ENCODE measurements at places on chromosomes 12 and 14.

DNA sequence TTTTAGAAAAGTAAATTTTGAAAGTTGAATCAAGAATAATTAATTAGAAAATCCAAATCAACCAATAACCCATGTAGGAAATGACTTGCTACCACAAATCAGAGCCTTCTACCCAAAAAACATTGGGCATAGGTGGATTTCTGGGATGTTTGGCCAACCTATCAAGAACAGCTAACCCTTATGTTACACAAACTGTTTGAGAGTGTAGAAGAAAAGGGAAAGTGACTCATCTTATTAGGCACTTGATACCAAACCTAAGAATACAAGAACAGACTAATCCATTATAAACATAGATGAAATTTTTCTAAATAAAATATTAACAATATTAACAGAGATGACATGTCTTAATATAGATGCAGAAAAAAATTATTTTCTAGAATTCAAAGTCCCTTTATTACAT is 260.4 kb downstream of the ZFP36L1 start:
- DNase-seq, result no peak

DNA sequence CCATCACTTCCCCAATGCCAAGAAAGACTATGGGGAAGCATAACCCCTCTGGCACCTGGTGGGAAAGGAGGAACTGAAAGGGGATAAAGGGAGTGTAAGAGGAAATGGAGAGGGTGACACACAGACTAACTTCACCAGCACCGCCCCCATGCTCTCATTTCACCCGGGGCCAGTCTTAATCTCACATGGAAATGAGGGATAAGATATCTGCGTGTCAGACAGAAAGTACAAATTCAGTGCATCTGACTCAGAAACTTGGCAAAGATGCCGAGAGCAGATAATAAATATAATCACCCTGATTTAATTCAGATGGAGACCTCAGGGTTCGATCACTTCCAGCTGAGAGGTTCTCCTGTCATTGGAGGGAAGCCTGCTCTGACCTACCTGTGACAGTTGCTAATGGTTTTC is 191.6 kb downstream of the DUSP6 start:
- peak; percentile 80 for DNase-seq

DNA sequence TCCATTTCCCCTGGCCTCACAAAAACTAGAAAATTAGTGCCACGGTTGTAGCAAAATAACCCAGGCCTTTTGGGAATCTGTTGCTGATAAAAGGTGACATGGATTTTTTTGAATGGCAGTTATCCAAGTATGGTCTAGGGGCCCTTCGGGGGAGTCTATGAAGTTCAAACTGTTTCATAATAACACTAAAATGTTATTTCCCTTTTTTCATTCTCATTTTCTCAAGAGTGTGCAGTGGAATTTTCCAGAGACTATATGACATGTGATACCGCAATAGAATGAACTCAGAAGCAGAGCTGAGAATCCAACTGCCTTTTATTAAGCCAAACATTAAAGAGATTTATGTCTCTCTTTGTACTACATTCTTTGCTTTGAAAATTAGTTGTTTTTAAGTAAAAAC is 26.9 kb downstream of the GSTZ1 start:
- DNase-seq, result no peak

GRCh38 chr14:56217380-56218045 is 99.3 kb downstream of the PELI2 start:
- no peak for DNase-seq

GRCh38 chr12:115867854-115868253 is 409.6 kb downstream of the MED13L start:
- DNase-seq, result no peak

- no peak for DNase-seq
These were observed 8.3 kb upstream of the SP7 start for GRCh38 chr12:53344487-53344823.

DNA sequence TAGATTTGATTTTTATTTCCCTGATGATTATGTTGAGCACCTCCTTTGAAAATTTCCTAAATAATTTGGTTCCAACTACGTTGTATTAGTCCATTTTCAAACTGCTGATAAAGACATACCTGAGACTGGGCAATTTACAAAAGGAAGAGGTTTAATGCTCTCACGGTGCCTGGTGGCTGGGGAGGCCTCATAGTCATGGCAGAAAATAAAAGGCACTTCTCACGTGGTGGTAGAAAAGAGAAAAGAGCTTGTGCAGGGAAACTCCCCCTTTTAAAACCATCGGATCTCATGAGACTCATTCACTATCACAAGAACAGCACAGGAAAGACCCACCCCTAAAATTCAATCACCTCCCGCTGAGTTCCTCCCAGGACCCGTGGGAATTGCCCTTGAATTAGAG is 372.3 kb downstream of the RPL10L start:
- DNase-seq, result no peak

DNA sequence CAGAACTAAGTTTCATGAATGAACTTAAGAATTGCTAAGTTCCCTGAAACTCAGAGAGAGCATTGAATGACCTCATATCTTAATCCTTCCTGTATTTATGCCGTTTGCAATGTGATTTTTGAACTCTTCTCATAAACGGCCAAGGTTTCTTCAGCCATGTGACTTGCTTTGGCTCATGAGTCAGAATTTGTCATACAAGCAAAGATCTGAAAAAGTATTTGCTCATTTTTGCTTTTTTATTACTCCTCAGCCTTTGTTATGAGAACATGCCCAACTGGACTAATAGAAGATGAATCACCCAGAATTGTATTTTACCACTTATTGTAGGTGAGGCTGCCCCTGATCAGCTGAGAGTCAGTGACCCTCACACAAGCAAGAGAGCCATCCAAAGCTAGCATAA is 693.8 kb downstream of the BCL11B start:
- DNase-seq, result no peak

GRCh38 chr14:92492258-92492657 is 21.3 kb upstream of the RIN3 start:
- DNase-seq, result no peak

DNA sequence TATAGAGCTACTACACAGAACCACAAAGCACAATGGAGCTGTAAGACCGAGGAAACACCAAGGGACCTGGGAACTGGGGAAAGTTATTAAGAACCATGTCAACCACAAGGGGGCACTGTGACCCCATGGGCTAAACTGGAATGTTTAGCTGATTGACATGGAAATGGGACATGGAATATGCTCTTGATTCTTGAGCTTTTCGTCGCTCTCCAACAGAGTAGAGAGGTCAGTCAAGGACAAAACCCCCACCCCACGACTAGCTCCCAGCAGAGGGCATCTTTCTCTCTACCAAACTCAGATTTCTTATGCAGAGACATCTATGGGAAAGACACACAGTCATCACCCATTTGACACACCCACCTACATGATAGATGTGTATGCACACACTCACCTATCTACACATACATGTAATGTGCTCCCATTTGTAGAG is 10.1 kb downstream of the NDRG2 start:
- peak; percentile 76 for DNase-seq

- no peak for DNase-seq
These were observed 38.2 kb upstream of the OAS1 start for GRCh38 chr12:112868459-112869041.

- no peak for DNase-seq
These were observed 2.0 kb upstream of the BEGAIN start for GRCh38 chr14:100589071-100589759.

GRCh38 chr12:53495903-53496751 is 3.1 kb downstream of the MAP3K12 start:
- no peak for DNase-seq

DNA sequence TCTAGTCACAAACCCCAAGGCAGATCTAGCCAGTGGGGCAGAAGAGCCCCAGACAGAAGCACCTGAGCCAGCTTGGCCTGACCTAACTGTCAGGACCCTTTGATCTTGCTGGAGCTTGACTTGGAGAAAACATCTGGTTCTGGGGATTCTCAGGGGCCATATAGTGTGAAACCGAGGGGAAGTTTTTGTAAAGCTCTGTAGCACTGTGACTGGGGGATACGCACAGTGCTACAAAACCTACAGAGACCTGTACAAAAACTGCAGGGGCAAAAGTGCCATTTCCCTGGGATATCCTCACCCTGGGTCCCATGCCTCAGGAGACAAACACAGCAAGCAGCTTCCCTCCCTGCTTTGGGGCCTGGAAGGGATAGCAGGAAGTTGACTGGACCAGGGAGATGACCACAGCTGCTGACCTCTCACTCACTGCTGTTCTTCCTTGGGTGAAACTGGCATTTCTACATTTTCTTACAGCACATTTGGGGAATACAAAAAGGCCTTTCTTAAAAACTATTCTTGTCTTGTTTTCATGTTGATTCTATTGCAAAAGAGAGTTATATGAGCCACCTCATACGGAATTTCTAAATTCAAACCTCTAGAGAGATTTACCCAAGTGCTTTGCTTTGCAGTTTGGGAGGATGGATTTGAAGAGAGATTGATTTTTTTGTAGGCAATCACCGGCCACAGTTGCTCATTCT is 140.0 kb downstream of the DAD1 start:
- no peak for DNase-seq

GRCh38 chr12:59087077-59087673 is 166.9 kb upstream of the LRIG3 start:
- peak; percentile 43 for DNase-seq

DNA sequence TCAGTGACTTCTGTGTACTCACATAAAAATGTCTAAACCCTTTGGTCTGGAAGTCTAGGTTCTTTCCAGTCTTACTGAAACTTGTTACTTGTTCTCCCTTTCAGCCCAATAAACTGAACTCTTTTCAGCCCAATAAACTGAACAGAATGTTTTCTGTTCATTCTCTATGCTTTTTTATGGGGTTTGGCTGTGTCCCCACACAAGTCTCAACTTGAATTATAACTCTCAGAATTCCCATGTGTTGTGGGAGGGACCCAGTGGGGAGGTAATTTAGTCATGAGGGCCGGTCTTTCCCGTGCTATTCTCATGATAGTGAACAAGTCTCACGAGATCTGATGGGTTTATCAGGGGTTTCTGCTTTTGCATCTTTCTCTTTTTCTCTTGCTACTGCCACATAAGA is 15.0 kb upstream of the NEDD1 start:
- DNase-seq, result no peak

DNA sequence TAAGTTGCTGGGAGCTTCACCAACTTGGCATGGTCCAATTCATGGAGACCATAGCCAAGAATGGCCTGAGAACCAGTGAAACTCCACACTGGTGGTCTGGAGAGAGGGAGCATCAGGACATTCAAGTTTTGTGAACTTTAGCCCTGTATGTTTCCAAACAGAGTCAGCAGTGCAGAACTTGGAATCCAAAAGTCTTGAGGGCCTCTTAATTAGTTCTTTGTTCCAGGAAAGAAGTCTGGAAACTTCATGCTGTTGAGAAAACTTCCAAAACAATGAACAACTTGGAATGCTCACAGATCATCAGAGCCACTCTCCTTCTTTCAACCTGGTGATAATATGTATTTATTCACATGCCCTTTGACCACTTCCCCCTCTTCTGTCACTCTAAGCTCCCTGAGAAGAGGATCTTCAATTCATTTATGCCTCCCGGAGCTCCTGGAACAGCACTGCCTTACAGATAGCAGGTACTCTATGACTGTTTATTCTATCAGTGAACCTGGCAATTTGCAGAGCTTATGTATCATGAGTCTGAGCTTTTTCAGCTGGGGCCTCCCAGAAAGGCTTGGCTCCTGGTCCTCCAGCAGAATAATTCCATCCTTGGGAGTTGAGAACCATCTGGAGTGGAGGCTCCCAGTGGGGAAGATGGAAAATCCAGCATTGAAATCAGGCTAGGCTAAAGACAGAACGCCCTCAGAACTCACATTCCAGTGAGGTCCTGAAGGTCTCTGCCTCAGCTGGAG is 191.4 kb downstream of the KTN1 start:
- DNase-seq, result no peak

- peak; percentile 76 for DNase-seq
These were observed 42.6 kb upstream of the MED13L start for GRCh38 chr12:116319898-116320621.

GRCh38 chr12:27580561-27581330 is 56.7 kb downstream of the PPFIBP1 start:
- no peak for DNase-seq

DNA sequence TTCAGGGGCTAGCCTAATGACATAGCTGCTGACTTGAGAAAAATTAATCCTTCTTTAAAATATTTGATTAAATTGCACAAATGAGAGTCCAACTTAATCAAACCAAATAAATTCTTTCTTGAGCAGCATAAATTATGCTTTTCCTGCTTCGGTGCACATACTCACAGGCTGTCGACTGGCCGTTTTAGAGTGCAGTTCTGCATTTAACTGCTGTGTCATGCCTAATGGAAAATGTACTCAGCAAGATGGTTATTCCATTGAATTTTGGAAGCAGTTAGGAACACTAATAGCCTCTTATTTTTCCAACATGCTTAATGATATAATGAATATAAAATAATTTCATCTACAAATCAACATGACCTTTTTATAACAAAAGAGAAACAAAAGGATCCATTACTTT is 266.1 kb upstream of the LRIG3 start:
- no peak for DNase-seq

DNA sequence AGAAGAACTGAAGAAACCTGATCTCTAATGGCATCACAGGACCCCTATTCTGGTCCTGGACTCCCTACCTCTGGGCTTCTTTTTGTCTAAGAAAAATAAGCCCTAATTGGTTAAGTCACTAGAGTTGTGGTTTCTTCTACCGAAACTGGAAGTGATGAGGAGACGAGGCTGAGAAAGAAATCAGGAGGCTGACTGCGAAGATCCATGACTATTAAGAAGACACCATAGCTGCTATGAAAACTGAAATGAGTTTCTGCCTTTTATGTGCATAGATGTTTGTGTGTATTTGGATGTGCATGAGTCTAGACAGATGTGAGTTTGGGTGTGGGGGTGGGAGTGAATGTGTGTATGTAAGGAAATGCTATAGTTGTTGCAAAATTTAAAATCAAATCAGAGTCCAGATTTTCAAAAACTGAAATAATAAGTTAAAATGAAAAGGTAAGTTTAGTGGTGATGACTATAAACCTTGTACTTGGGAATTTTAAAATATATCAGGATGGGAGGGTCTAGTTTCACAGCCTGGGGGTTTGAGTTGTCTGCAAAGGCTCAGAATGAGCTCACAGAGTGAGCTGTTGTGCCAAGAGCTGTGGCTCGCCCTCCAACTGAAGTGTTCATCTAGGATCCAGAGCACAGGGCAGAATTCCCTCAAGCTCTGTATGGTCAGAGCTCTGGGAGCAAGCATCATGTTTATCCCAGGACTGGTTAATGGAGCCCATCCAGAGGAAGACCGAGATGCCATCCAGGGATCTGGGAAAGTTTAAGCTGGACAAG is 94.9 kb downstream of the VCPKMT start:
- no peak for DNase-seq

DNA sequence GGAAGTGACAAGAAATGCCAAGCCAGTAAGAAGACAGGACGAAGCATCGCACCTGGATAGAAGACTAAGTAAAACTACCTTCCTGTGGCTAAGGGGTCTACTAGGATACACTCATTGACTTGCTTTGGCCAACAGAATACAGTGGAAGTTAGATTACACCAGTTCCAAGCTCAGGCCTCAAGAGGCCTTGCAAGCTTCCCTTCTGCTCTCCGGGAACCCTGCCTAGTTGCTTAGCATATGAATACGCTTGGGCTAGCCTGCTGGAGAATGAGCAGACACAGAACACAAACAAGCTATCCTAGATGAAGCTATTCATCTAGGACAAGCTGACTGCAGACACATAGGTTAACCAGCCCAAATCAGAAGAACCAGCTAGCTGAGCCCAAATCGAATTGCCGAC is 97.0 kb downstream of the DPF3 start:
- DNase-seq, result no peak

- peak; percentile 16 for DNase-seq
These were observed 84.3 kb downstream of the ETNK1 start for GRCh38 chr12:22709292-22709691.

Data from dermis microvascular lymphatic vessel endothelial cell (primary cell).